ENCODE measurements at places on chromosomes 7 and 10.
A peak's percentile ranks its signal among the peaks of the same experiment; 100 is the strongest.

DNA sequence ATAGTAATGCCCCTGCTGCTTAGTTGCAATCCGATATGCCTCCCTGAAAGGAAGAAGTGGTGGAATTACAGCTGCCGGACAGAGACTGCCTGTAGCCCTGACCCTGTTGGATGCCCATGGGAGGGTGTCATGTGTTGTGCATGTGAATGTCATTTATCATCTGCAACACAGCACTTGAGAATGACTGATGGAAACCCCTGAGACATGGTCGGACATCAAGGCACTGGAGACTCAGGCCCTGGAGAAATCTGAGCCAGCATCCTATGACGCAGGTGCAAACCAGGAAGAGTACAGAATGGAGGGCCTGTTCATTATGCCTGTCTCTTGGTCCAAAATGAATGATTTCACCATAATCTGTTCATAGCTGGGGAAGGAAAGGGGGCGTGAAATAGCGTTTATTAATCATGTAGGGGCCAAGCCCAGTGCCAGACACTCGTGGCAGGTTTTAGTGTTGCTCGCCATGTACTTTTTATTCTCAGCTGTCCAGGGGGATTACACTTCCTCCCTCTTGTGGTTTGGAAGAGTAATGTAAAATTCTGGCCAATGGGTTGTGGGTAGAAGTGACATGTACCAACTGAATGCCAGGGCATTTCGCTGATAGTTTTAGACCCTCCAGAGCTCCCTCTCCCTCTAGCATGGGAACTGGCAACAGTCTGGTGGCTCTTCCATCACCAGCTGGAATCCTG, 23.0 kb upstream of the LEP start:
- no peak for DNase-seq

DNA sequence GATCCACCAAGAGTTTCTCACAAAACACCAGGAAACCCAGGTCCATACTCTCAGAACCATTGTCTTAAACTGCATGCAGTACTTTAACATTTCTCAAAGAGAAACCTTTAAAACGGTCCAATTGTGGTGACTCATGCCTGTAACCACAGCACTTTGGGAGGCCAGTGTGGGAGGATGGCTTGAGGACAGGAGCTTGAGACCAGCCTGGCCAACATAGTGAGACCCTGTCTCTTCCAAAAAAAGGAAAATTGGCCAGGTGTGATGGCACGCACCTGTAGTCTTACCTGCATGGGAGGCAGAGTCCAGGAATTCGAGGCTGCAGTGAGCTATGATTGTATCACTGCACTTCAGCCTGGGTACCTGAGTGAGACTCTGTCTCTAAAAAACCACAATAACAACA, 97.5 kb upstream of the OIT3 start:
- DNase-seq = no peak

DNA sequence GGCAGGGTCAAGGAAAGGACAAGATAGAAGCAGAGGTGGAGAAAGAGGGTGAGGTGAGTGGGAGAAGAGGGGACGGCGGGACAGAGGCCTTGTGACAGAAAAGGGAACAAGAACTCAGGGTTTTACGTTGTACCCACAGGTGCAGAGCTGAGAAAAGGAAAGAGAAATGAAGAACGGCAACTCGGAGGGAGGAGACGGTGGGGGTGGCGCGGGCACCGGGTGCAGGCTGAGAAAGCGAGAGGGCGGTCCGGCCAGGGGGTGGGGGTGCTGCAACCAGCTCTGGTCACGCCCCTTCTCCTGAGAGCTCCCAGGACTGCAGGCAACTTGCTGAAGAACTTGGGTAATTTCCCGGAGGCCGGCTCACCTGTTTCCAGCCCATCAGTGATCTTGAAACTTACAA, 65.3 kb downstream of the CARD11 start:
- peak; percentile 51 for DNase-seq

GRCh38 chr10:49135575-49136313, 1.9 kb upstream of the FAM170B start:
- DNase-seq = no peak

- no peak for DNase-seq
Observed at GRCh38 chr7:155000795-155001194, 2.1 kb downstream of the PAXIP1 start.

GRCh38 chr10:72887043-72887442, 6.5 kb upstream of the OIT3 start:
- DNase-seq = no peak

- no peak for DNase-seq
Observed at GRCh38 chr7:140640060-140640637, 464 bp downstream of the DENND2A start.

GRCh38 chr7:43565786-43566185, 17.1 kb upstream of the STK17A start:
- DNase-seq = no peak

GRCh38 chr7:37320140-37320847, 128.4 kb downstream of the ELMO1 start:
- no peak for DNase-seq

- peak; percentile 29 for DNase-seq
Observed at GRCh38 chr7:42940985-42941847, 9.0 kb downstream of the MRPL32 start.

DNA sequence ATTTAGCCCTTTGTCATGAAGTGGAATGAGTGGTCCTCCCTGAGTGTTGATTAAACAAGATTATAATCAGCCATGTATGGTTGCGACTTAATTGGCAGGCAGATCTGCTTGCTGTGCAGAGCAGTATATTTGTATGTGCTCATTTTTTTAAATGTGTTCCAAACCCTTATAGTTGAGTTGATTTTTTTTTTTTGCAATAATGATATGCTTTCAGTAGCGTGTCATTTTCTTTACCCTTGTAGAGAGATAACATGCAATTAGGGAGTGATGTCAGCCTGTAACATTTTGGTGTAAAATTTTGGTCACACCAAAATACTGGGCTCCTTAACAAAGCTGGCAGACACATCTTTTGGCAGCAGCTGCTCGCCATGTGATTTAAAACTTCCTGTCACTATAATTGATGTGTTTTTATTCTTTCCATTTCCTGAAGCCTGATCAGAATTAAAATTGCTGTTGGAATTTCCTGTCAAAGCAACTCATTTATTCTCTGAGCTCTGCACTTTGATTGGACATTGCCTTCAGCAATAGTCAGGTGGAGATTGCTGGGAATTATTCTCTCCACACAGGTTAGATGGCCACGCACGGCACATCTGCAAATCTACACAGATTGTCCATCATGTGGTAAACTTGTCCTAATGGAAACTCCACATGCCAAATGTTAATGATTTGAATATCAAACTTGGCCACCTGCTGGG, 125.3 kb downstream of the DYNC1I1 start:
- DNase-seq = no peak

GRCh38 chr7:7251742-7252141, 69.4 kb downstream of the C1GALT1 start:
- DNase-seq = no peak

DNA sequence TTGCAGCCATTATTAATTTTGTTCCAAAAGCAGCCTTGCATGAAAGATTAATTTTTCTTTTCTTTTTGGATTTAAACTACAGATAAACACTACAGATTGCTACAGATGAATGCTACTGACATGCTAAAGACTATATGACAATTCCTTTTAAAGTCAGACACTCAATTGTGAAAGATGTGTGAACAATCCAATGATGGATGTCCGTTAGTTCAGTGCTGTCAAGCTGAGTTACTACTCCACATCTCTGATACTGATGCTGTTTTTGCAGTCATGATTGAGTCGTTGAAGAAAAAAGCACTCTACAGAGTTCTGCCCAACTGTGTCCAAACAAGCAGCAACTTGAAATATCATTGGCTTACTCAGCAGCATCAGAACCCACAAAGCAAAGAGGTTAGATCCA, 146.8 kb downstream of the OTUD1 start:
- no peak for DNase-seq

DNA sequence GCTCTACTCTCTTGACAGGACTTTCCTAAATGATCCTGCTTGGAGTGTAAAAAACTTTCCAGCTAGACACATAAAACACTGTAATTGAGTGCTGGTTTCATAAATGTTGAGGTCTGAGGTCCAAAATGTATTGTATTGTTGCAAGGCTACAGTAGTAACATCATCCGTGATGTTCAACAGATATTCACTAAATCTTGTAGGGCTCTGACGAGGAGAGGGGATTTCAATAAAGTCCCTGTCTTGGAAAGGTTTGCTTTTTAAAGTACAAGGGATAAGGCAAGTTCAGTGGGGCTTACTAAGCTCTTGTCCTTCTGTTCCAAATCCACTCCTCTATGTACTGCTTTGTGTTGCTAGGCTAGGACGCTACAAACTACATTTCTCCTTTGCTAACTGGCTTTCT, 48.9 kb downstream of the FHIP2A start:
- DNase-seq = no peak

- DNase-seq = no peak
Observed at GRCh38 chr7:138024765-138025164, 22.9 kb upstream of the CREB3L2 start.

DNA sequence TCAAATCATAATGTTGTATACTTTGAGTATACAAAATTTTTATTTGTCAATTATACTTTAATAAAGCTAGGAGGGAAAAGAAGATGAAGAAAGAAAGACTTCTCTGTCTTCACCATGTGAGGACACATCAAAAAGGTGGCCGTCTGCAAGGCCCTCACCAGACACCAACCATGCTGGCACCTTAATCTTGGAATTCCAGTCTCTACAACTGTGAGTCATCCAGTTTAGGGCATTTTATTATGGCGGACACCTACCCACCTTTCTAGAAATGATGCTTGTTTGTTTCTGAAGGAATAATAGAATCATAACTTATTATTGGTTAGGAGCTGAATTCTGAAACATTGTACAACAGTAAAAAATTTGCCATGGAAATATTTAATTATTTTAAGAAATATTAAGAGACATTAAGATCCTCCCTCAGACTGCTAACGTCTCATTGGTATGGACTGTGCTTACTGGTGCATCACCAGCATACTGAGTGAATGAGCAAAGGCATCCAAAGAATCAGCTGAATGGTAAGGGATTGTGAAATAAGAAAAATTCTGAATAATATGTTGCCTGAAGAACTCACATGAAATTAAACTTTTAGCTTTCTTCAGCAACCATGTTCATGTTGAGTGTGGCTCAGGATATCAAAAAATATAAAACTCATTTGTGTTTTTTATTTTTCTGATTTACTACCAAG, 536.6 kb downstream of the HTR7 start:
- no peak for DNase-seq

DNA sequence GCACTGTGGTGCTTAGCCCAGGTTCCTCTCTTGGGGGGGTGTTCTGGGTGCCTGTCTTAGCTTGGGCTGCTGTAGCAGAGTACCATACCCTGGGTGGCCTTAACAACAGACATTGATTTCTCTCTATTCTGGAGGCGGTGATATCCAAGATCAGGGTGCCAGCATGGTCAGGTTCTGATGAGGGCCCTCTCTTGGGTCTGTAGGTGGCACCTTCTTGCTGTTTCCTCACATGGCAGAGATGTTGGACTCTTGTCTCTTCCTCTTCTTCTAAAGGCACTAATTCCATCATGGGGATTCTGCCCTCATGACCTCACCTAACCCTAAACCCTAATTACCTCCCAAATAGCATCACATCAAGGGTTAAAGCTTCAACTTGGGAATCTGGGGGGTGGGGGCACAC, 19.9 kb upstream of the CRHR2 start:
- no peak for DNase-seq

- DNase-seq = no peak
Observed at GRCh38 chr7:106893591-106893990, 28.5 kb downstream of the PIK3CG start.

DNA sequence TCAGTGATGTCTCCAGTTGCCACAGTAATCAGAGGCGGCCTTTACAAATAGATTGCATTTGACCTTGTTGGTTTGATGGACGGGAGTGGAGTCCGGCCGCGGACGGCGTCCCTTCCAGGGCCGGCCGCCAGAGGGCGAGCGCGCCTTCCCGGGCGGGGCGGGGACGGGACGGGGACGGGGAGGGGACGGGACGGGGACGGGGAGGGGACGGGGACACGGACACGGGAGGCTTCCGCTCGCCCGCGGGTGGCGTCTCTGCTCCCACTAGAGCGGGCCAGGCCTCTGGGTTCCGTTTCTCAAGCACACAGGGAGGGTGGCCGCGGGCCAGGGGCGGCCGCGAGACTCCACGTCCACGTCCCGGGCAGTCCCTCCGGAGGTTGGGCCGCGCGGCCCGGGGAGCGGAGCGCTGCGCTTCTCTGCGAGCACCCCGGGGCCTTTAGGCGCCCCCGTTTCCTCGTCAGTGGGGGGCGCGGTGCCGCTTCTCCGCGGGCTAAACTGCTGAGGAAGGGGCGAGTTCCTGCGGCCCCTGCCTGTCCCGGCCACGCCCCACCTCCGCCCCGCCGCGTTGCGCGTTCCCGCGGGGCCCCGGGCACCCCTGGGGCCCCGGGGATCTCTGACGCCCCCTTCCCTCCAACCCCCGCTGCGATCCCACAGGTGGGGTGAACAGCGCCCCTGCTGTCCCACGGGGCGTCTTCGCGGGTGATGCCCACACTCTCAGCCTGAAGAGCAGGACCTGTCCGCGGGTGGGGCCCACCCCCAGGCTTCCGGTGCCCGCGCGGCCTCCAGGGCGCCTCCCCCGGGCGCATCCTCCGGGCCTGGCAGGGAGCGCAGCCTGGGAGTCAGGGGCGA, 84.2 kb upstream of the MKI67 start:
- peak; percentile 62 for DNase-seq

DNA sequence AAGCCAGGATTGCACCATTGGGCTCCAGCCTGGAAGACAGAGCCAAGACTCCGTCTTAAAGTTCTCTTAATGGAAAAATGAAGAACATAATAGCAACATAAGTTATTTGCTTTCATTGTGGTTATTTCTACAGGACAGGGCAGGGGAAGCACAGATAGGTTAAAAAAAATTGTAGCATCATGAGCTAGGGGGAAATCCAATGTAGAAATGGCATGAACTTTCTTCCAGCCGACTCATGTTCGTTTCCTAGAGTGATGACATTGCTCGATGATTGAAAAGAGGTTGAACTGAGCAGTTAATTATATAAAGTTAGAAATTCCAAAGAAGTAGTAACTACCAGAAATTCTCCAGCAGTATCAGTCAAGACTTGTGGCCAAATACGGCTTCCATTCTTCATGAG, 64.9 kb downstream of the DAGLB start:
- DNase-seq = no peak

- no peak for DNase-seq
Observed at GRCh38 chr7:40646717-40647116, 511.9 kb downstream of the SUGCT start.

- no peak for DNase-seq
Observed at GRCh38 chr10:106917452-106918055, 247.0 kb downstream of the SORCS1 start.

GRCh38 chr10:46232084-46232483, 54.7 kb upstream of the ANTXRL start:
- no peak for DNase-seq

DNA sequence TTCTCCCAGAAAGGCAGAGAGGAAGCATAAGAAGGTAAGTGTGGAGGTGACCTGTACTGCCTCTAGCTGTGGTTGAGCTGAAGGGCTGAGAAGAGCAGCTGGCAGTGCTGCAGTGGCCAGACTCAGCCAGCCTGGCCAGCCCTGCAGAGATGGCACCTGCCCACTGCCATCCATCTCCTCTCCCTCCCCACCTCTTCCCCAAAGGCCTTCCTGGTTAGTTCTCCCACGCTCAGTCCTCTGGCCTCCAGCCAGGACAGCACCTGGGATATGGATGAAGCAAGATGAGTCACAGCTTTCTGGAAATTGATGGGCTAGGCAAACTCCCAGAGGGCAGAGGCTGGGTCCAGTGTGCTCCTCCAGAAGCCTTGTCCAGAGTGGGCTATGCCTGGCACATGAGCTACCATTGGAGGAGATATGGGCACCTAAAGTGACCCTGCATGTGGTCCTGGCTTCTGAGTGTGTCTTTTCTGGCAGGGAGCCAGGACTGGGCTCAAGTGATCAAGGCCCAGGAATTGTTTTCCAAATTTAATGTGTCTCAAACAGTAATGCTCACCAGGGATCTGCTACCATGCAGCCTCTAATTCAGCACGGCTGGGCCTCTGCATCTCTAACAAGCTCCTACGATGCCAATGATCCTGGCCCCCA, 81.0 kb upstream of the CACUL1 start:
- no peak for DNase-seq
